ENCODE measurements at places on chromosomes 11 and 22.
A peak's percentile ranks its signal among the peaks of the same experiment; 100 is the strongest.

DNA sequence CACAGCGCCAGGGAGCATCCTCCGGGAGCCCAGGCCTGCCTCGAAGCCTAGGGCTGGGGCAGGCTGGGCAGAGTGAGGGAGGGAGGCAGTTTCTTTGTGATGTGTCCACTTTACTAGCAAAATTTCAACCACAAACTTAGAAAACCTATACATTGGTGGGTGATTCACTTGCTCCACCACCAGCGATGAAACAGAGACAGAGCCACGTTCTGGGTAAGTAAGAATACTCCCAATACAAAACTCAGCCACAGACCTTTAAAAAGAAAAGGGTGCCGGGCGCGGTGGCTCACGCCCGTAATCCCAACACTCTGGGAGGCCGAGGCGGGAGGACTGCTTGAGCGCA lies 22.3 kb downstream of the CDKN1C start:
- no peak for DNase-seq

DNA sequence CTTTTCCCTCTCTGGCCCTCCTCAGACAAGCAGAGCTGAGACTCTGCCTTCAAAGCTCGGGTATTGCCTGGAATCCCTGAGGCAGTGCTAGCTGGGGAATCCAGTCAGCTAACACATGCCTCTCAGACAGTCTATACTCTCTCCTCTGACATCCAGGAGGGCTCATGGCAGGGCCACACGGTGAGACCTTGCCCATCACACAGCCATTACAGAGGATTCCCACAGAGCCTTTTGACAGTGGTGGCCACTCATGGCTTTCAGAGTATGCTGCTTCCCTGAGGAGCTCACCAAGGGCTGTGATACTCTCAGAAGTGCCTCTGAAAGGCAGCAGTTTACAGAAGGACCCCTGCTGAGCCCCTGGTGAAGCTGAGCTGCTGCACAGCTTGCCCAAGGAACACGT lies 165.3 kb downstream of the RRAS2 start:
- DNase-seq, result no peak

DNA sequence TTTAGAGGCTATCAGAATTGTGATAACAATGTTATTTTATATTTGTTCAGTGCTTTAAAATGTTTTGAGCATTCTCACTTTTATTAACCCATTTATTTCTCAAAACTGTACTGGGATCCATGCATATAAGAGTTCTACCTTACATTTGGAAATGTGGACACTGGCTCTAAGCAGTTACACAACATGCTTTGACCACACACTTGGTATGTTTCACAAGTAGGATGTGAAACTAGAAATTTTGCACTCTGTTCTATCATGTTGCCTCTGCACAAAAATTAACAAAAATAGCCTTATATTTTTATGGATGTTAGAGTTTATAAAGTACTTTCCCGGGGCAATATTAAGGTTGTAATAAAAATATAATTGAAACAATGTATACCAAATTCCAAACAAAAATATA lies 126.9 kb upstream of the CHORDC1 start:
- no peak for DNase-seq

DNA sequence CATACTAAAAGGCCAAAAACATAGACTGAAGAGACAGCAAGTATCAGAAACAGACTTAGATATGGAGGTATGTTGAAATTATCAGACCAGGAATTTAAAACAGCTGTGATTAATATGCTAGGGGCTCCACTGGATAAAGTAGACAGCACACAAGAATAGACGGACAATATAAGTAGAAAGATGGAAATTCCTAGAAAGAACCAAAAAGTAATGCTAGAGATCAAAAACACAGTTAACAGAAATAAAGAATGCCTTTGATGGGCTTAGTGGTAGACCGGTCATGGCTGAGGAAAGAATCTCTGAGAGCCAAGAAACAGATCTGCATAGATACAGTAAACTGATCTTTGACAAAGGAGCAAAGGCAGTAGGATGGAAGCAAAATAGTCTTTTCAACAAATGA lies 250.2 kb downstream of the SWAP70 start:
- DNase-seq, result no peak

- DNase-seq, result no peak
Measured at GRCh38 chr11:86954269-86955110, 705 bp downstream of the FZD4 start.

DNA sequence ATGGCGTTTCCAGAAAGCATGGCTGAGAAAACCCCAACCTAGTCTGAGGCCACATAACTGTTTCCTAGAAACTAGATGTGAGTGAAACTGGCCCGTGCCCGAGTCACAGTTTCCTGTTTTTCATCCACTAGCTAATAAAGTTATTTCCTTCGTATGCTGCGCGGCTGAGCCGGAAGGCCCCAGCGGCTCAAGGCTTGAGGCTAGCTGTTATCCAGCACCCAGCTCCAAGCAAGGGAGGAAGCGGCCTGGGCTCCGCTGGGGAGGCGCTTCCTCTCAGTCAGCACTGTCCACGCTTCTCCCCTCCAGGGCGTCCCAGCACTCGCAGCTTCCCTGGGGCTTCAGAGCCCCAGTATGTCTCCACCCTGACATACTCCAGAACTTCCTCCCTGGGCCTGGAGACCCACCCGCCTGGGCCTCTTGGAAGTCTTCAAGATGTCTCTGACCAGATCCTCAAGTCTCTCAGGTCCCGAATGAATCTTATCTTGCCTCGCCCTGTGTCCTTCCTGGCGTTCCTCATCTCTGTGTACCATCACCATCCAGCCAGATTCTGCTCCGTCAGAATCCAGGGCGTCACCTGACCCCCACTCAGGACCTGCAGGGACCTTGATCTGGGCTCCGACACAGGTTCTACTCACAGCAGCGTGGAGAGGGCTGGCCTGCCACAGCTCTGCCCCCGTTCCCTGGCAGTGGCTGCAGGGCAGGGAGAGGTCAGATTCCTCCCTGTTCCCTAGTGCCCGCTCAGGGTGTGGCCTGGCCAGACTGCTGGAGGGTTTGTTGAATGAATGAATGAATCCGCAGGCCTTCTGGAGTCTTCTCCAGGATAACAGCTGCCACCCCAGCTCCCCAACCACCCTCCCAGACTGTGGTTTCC lies 81.9 kb downstream of the LRRC32 start:
- DNase-seq, result no peak

DNA sequence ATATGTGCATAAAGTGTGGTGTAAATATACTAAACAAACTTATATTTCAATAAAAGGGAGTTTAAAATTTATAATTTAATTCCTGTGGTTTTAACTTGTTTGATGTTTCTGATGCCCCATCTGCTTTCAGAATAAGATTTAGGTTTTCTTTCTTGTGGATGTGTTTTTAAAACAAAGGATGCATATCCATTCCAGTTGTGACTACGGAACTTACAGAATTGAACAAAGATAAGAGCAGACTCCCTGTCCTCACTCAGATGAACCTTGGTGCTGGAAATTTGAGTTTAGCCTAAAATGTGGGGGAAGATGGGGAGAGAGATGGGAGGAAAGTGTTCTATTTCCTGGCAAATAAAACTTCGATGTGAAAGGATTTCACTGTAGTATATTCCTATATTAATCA lies 2.5 kb downstream of the FJX1 start:
- no peak for DNase-seq

DNA sequence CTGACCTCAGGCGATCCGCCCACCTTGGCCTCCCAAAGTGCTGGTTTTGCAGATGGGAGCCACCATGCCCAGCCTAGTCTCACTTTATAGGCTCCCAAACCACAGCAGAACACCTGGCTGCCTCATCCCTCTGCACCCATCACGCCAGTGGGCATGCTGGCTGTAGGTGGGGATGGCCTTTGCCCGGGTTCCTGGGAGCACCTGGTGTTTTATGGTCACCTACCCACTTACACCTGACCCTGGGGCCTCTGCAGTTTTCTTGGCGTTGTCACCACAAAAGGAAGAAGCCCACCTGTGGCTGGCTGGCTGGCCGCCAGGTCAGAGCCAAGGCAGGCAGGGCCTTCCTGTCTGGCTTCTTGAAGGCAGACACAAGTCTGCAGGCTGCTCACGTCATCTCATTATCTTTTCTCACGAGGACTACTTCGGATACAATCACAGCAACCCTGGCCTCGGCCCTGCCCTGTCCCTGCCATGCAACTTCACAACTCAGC lies 8.2 kb downstream of the RRP7A start:
- no peak for DNase-seq

GRCh38 chr11:1777737-1778136 lies 14.0 kb upstream of the CTSD start:
- no peak for DNase-seq

- no peak for DNase-seq
Measured at GRCh38 chr11:127110542-127110941, 110.0 kb upstream of the KIRREL3 start.

DNA sequence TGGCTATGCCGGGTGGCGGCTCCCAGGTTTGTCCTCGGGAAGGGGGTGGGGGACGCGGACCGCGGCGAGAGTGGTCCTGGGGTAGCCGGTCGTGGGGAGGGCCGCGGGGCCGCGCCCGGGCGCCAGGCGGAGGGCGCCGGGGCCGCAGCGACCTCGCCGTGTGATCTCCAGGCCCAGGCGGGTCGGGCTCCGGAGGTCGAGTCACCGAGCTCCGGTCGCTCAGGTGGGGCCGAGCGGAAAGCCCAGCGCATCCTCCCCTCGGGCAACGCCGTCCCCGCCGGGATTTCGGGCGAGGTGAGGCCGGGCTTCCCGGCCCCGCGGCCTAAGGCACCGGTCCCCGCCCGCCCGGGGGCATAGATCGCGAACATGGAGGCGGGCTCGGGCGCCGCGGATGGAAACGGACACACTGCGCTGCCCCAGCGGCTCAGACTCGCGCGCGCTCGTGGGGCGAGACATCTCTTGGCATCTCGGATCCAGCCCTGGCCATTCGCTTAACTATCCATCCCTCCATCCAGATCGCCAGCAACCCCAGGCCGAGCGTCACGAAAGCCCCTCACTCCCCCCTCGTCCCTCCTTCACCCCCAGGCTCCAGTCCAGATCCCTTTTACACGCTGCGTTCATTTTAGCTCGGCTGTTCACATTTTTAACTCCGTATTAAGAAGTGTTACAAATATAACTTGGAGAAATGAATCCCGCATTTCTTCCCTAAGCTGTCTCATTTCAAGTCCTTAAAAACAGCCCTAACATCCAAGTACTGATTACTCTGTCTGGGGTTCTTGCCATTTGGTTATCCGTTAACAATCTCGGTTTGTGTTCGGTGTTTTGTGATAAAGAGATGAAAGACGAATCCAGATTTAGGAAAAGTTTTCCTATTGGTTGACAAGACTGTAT lies 460 bp downstream of the ZC3H12C start:
- DNase-seq, result no peak

- peak; percentile 76 for DNase-seq
Measured at GRCh38 chr22:45201678-45202332, 38.1 kb downstream of the NUP50 start.

- no peak for DNase-seq
Measured at GRCh38 chr11:82045748-82046457, 687.8 kb downstream of the FAM181B start.

GRCh38 chr22:45638834-45639746 lies 32.5 kb upstream of the ATXN10 start:
- DNase-seq, result no peak

DNA sequence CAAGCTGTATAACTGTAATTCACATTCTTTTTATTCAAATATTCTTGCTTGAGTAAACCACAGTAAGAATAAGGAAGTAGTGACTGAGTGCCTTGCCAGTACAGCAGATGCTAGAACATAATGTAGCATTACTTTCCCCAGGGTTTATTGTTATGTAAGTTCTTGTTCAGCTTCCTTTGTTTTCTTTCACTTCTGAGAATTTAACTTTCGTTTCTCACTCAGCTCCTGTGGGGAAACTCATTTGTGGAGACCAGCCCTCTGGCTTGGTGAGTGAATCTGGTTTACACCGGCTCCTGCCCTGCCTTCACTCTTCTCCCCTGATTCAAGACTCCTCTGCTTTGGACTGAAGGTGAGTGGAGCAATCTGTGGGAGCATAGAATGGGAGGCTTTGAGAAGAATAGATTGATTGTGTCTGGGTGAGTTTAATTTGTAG lies at the start of gene TRIM22:
TRIM22 (plus strand) TSS at position 240 of the 433 bp plus-strand sequence. CDS start 6,443 bp downstream, outside the sequence.
- DNase-seq, result peak; percentile 63

- no peak for DNase-seq
Measured at GRCh38 chr11:119414734-119415133, 8.2 kb downstream of the THY1 start.

GRCh38 chr11:129910360-129910759 lies 15.0 kb upstream of the NFRKB start:
- no peak for DNase-seq

GRCh38 chr11:119144825-119145486 lies 3.9 kb upstream of the ABCG4 start:
- no peak for DNase-seq

DNA sequence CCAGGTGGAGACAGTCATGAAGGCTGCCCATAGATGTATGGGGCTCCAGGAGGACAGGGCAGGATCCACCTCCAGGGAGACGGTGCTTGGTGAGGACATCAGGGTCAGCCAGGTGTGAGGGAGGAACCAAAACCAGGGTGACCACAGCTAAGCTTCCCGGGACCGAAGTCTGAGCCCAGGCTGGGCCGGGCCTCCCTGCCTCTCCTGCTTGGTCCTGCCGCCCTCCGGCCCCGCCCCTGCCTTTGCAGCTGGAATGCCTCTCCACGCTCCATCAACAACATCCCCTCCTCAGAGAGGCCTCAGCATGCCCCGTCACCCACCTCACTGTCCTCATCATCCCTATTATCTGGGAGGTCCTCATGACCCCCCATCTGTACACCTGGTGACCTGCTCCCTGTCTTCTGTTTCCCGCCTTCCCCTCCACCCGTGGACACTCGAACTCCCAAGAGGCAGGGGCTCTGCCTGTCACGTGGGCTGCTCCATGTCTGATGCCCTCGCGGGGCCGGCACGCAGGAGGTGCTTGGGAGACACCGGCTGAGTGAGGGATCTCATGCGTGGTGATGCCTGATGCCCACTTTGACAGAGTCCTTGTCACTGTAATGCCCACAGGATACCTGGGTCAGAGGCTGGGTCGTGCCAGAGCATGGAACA lies 59.4 kb downstream of the RTL6 start:
- no peak for DNase-seq

DNA sequence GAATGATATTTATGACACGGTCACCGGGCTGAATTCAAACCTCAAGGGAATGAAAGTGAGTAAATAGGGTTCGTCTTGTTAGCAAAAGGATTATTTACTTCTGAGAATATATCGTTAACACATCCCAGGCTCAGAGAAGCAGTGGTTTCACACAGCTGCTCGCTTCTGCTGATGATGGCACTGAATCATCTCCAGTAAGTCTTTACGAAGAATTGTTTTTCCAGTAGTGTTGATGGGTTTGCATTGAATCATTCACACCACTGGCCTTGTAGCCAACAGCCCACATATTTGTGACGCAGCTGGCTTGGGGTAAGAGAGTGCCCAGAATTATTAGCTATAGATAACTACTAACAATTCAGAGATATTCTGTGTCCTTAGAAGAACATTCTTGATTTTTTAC lies 236.3 kb downstream of the CADM1 start:
- DNase-seq, result no peak

GRCh38 chr11:125953401-125953935 lies 7.6 kb downstream of the VSIG10L2 start:
- no peak for DNase-seq

DNA sequence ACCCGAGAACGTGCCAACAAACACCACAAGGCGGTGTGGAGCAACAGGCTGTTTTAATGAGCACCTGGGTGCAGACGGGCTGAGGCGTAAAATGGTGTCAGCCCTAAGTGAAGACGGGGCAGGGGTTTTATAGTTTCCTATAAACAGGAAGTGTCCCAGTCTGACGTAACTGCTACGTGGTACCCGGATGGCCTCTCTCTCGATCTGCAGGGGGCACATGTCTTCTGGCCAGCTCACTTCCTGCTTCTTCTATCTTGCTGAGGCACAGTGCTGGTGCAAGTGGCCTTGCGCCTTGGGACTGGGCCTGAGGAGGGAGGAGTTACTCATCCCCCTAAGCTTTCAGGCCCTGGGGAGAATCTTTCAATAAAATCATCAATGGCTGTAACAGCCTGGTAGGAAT lies 20.9 kb downstream of the OOSP3 start:
- DNase-seq, result no peak

- no peak for DNase-seq
Measured at GRCh38 chr11:95788921-95789505, 569 bp downstream of the FAM76B start.

Data from AG09309 (cell line).